ENCODE measurements at places on chromosomes 13 and 19.

GRCh38 chr19:5803441-5803751 lies 1.5 kb upstream of the NRTN start:
- DNase-seq = no peak

GRCh38 chr19:38862321-38863059 lies 12.7 kb upstream of the HNRNPL start:
- no peak for DNase-seq

DNA sequence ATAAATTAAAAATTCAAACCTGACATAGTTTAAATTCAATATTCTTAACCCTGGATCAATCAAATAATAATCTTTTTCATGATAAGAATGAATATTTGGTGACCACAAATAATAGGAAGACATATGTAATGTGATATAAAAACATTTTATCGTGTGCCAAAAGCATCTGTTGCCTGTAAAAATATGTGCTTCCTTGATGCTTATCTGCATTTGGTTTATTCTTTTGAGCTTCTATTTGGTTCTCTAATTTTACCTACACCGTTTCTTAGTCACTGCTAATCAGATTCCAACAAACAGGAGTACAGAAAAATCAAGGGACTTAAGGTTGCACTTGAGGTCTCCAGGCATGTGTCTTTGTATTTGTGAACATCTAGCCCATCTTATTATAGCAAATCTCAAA lies 274.5 kb downstream of the DCT start:
- DNase-seq = no peak

DNA sequence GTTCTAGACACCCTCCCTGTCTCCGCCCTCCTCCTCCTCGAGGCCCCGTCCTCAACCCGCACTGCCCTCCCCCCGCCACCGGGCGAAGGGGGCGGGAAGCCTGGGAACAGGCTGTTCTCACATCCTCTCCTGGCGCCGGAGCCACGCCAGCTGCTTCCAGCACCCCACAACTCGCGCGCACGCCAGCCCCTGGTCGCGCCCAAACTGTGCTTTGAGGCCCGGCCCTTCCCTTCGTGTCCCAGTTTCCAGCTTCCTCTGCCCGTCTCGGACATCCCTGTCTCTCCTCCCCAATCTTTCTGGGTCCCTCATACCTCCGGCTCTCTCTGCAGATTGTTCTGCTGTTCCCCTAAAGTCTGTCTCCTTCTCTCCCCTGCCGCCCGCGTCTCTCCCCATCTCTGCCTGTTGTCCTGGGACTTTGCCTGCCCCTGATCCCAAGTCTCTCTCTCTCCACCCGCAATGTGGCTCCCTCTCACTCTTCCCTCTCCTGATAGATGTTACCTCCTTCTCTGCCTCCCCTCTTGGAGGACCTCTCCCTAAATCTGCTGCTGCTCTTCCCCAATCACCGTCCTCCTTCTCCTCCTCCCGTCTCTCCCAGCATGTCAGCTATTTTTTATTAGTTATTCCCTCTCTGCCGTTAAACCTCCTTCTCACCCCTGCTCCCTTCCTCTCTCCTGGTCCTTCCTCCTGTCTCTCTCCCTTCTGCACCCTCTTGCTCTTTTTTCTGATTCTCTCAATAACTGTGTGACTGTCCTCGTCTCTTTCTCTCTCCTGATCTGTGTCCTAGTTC lies 14.2 kb downstream of the DPF1 start:
- DNase-seq = no peak

- no peak for DNase-seq
These were observed 30.6 kb upstream of the ATP1A3 start for GRCh38 chr19:42024622-42025111.

DNA sequence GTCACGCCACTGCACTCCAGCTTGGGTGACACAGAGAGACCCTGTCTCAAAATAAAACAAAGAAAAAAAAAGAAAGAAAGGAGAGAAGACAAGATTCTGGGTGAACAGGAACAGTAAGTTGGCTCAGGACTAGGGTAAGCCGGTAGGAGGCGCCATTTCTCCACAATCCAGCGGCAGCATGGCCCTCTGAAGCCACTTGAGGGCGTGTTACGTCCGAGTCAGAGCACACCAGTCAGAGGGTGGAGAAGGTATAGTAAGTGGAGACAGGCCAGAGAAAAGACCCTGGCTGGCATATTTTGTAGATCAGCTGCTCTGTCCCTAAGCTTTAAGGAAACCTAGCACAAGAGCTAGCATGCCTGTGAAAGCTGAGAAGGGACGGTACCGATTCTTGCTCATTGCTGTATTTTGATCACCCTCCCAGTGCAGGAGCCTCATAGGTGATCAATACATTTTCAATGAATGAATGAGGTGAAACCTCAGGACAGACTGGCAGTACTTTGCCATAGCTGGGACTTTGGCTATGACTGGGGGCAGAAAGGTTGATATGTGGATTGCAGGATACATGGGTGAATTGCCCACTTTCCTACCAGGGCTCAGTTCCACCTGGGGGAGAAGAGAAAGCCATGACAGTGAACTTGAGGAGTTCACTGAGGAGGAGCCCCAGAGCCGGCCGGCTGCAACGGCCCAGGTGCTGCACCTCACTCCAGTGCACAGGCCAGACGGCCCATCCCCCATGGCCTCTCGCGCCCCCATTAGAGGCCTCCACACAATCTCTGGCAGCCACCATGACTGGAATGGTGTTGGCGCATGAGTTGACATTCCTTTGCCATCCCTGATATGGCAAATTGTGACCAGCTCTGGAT lies 23.5 kb downstream of the POU2F2 start:
- DNase-seq = peak; percentile 68

- DNase-seq = no peak
These were observed 9.5 kb downstream of the GAS6 start for GRCh38 chr13:113854238-113855011.

GRCh38 chr13:42925626-42926025 lies 66.4 kb downstream of the EPSTI1 start:
- DNase-seq = no peak

- DNase-seq = no peak
These were observed 9.4 kb downstream of the ZNF546 start for GRCh38 chr19:40006273-40006691.

DNA sequence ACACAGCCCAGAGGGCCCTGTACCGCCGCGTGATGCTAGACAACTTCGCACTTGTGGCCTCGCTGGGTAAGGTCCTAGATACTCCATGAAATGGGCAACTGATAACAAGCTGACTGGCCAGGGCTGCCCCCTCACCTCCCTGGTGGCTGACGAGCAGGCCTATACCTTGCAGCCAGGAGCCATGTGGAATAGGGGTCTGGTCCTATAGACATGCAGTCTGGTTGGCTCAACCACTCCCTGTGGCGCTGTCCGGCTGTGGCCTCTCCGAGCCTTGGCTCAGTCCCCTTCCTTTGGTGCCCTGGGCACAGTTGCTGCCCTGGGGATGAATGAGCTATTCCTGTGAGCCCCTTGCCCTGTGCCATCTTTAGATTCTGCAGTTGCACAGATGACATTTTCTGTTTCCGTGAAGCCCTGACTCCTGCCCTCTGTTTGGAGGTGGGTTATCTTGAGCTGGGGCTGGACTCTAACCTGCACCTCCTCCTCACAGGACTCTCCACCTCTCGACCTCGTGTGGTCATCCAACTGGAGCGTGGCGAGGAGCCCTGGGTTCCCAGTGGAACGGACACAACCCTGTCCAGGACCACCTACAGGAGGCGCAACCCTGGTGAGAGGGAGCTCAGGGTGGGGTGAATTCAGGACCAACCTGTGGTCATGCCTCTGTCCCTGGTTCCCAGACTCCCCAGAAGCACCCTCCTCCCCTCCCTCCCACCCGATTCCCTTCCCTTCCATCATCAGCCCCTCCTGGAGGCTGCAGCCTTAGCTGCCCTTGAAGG lies 2.5 kb downstream of the ZNF324 start:
- no peak for DNase-seq

GRCh38 chr13:20457670-20458069 lies 68.0 kb downstream of the CRYL1 start:
- no peak for DNase-seq

DNA sequence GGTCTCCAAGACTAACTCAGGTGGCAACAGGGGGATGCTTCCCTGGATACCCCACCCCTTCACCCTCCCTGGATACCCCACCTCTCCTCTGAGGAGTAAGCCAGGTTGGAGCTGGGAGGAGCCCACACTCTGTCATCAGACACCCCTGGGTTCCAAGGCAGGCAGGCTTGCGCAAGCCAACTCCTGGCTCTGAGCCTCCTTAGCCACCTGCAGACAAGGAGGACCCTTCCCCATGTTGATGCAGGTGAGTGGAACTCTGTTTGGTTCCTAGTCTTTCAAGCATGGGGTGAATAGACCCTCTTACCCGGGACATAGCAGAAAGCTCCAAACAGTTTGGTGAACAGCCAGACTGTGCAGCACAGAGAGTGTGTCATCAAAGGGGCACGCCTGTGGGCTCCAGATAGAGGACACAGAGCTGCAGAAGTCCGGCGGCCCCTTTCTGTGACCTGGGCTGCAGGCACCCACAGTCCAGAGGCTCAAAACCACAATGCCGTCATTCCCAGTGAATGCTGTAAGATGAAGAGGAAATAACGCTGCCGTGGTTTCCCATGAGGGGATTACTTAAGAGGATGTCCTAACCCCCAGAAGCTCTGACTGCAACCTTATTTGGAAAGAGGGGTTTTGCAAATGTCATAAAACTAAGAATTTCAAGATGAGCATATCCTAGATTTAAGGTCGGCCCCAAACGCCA lies 12.1 kb upstream of the HAS1 start:
- no peak for DNase-seq

- DNase-seq = no peak
These were observed 915.1 kb downstream of the SLITRK5 start for GRCh38 chr13:88586263-88586662.

DNA sequence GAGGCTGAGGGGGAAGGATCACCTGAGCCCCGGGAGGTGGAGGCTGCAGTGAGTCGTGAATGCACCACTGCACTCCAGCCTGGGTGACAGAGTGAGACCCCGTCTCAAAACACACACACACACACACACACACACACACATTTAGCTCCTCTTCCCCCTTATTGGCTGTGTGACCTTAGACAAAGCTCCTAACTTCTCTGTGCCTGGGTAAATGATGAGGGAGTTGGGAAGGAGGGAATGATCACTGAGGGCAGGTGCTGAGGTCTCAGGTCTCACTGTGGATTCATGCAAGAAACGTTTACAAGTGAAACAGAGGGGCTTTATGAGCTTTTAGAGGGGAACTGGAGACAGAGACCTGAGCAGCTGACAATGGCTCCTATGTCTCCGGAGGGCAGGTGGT lies 16.9 kb upstream of the BCL3 start:
- DNase-seq = no peak

GRCh38 chr19:46546194-46546896 lies 50.7 kb upstream of the PNMA8B start:
- DNase-seq = no peak

DNA sequence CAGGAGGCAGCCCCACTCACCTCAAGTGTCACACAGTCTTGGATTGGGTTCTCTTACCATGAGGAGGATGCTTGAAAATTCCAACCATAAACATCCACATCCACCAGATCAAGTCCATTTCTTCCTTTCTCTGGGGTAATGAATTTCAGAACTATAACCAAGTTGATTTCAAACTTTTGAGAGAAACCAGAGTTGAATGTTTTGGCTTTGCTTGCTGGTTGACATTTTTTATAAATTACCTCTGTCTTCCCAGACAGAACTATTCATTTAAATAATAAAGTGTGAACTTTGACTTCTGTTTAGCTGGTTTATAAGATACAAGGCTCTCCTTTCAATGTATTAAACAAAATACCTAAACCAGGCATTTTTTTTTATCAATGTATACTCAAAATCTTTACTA lies 550.7 kb downstream of the KCTD12 start:
- no peak for DNase-seq

- no peak for DNase-seq
These were observed 644 bp downstream of the MED26 start for GRCh38 chr19:16627193-16627927.

GRCh38 chr13:44498969-44499368 lies 77.2 kb downstream of the TSC22D1 start:
- DNase-seq = no peak

GRCh38 chr19:38384209-38385027 lies 3.4 kb downstream of the GGN start:
- no peak for DNase-seq

GRCh38 chr19:43553656-43554055 lies 20.7 kb downstream of the ZNF575 start:
- no peak for DNase-seq

DNA sequence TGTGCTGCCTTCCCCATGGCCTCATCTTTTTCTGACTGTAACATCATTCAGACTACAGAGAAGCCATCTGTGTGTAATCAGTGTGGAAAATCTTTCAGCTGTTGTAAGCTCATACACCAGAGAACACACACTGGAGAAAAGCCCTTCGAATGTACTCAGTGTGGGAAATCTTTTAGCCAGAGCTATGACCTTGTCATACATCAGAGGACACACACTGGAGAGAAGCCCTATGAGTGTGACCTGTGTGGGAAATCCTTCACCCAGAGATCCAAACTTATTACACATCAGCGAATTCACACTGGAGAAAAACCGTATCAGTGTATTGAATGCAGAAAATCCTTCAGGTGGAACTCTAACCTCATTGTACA lies 17.2 kb upstream of the ZNF8 start:
- no peak for DNase-seq

- no peak for DNase-seq
These were observed 46.2 kb downstream of the ZNF568 start for GRCh38 chr19:36962346-36962745.

- no peak for DNase-seq
These were observed 28.1 kb downstream of the RANBP3 start for GRCh38 chr19:5949792-5950305.

DNA sequence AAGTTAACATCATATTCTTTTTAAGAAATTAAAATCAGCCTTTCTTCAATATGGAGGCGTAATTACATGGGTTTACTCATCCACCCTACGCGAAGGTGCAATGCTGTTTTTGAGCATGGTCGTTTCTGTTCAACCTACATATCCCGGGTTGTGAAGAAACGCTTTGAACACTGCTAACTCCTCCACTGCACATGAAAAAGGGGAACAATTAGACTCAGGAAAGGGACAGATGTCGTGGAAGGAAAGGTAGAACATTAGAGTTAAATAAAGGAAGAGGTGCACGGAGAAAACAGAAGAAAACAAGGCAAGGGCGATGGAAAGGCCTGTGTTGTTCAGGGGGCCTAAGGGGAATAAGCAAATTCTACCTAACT lies 4.1 kb downstream of the ZIC5 start:
- DNase-seq = no peak

GRCh38 chr13:80040981-80041317 lies 300.0 kb downstream of the SPRY2 start:
- no peak for DNase-seq
